SW 1271 (cell line): ENCODE measurements at places on chromosomes 12 and 14.

- no peak for DNase-seq
Measured at GRCh38 chr14:57066887-57067513, 201.7 kb downstream of the EXOC5 start.

DNA sequence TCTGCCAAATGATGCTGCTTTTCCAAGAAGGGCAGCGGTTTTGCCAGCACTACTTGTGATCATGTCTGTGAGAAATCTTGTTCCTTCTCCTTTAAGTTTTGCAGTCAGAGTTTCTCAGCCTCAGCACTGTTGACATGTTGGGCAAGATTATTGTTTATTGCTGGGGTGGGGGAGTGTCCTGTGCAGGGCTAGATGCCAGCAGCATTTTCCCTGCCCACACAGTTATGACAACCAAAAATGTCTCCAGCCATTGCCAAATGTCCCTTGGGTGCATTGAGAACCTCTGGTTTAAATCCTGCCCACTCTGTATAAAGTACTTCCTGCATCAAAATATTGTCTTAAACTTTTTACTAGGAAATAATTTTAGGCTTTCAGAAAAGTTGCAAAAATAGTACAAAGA, 20.0 kb downstream of the TMEM132C start:
- DNase-seq, result no peak

GRCh38 chr12:89156862-89157262, 195.4 kb downstream of the DUSP6 start:
- no peak for DNase-seq

- DNase-seq, result no peak
Measured at GRCh38 chr12:45336762-45337596, 121.1 kb downstream of the ANO6 start.

GRCh38 chr14:58732387-58732786, 94.6 kb downstream of the DACT1 start:
- DNase-seq, result no peak

GRCh38 chr12:113589437-113589836, 117.8 kb upstream of the LHX5 start:
- DNase-seq, result no peak

GRCh38 chr14:89201645-89202044, 215.4 kb downstream of the FOXN3 start:
- no peak for DNase-seq

- no peak for DNase-seq
Measured at GRCh38 chr14:85399186-85399585, 130.8 kb upstream of the FLRT2 start.
